ENCODE measurements at places on chromosomes 3 and 15. TPM values are rescaled to one million over a fixed set of nuclear protein-coding genes. Genes with fewer than 3 reads are reported as not detected.

The IL17RC gene
- 0.42 TPM for total RNA-seq

DNA sequence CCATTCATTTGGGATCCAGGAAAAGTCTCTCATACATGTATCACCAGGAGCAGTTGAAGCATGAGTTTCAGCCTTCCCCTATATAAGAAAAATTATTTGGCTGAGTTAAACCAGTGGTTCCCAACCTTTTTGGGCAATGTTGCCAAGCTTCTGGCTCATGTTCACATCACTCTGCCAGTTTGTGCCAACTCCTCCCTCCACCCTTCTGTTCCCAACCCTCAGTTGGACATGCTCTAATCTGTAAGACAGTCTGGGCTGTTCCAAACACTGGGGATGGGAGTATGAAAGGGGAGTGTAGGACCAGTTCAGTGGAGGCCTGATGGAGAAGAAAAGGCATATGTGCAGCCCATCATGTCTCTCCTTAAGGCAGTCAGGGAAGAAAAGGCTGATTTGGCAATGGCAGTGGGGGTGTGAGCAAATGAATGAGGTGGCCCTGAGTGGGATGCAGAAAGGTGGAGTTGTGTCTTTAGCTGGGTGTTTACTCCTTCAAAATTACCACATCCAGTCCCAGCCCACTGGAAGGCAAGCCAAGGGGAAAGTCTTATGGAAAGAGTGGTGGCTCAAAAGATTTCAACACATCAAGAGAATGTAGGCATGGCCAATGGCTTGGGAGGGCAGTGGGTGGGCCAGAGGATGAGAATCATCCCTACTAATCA lies 32.0 kb upstream of the PRICKLE2 start:
- no peak for DNase-seq

- no peak for DNase-seq
Observed at GRCh38 chr15:63986751-63987341, 59.4 kb downstream of the DAPK2 start.

The IGSF10 gene
- not detected for total RNA-seq

GRCh38 chr3:170278627-170279026 lies 56.4 kb downstream of the PRKCI start:
- no peak for DNase-seq

DNA sequence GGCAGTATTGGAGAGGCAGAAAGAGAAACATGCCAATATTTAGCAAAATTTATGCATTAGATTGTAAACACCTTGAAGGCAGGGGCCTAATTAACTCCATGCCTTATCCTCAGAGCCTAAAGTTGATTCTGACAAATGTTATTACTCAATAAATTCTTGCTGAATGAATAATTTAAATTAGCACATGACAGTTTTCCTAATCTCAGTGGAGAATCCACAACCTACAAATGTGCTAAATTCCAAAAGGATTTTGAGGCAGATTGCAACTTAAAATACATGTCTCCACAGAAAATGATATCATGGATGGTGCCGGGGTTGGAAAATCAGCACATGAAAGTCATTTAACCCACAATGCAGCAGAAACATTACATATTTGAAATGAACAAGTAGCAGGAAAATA lies 41.1 kb upstream of the NANOGP8 start:
- DNase-seq, result no peak

DNA sequence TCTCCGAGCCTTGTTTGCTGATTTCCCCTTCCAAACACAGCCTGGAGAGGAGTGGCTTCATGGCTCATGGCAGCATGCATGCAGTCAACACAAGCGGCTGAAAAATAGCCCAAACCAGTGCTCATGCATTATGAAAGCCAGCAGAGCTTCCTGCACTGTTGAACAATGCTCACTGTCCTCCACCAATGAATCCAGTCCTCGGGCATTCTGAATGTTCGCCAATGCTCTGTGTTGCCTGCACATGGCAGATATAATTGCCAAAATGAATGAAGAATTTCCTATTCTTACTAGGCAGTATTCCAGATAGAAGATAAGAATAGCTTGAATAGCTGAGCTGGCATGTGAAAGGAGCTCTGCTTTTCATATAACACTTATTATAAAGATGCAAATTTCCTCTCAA lies 252.7 kb downstream of the ROBO1 start:
- DNase-seq, result no peak

The IL5RA gene
- not detected for total RNA-seq

DNA sequence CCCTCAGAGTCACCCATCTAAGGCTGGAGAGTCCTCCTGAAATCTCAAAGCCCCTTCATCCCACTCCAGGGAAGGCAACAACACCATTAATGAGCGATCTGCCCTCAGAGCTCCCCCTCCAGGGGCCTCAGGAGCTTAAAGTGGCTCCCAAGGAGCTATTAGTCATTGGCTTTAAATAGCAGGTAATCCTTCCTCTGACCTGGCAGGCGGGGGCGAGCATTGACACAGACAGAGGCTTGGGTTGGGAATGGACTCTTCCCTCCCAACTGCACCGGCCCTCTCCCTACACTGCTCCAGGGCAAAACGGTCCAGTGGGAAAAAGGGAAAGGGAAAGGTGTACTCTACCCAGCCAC lies 1.4 kb downstream of the MFGE8 start:
- DNase-seq, result no peak

GRCh38 chr3:46856576-46857471 lies 6.4 kb downstream of the MYL3 start:
- no peak for DNase-seq

GRCh38 chr3:191051037-191051436 lies 148.0 kb upstream of the OSTN start:
- DNase-seq, result no peak

The HRG gene
- total RNA-seq, result not detected

GRCh38 chr3:74121761-74122160 lies 492.7 kb downstream of the CNTN3 start:
- no peak for DNase-seq

DNA sequence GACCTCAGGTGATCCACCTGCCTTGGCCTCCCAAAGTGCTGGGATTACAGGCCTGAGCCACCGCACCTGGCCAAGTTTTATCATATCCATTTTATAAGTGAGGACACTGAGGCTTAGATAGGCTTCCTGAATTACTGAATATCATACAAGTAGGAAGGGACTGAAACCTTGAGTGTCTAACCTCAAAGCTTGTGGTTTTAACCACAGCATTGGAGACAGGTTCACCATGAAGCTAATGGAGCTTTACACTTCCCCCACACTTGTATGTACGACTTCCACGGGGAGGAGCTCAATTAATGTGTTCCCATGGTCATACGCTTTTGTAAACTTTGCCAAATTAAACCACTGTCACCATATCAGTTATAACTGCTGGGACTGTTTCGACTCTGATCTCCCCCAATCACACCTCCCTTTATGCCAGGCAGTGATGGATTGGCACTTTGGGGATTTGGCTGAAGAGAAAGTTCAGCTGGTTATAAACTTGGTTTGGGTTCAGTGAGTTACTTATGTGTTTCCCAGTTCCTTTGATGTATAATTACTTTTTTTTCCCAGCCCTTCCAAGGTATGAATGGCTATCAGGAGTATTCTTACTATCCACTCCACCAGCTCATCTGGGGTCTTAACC lies 38.4 kb upstream of the MEIS2 start:
- DNase-seq, result no peak

- peak; percentile 77 for DNase-seq
Observed at GRCh38 chr3:138114988-138115971, at the start of gene DZIP1L. Gene DZIP1L (minus strand): TSS chr3:138115608. CDS start chr3:138103971, 11,637 bp downstream.

- peak; percentile 22 for DNase-seq
Observed at GRCh38 chr3:125478326-125478725, 41.7 kb downstream of the SNX4 start.

The EBLN2 gene
- total RNA-seq, result 7.8 TPM

- no peak for DNase-seq
Observed at GRCh38 chr3:141439589-141439988, 47.2 kb upstream of the RASA2 start.

- no peak for DNase-seq
Observed at GRCh38 chr15:90907838-90908507, 4.9 kb downstream of the MAN2A2 start.

GRCh38 chr3:71784201-71784913 lies 591 bp downstream of the PROK2 start:
- DNase-seq, result no peak

GRCh38 chr3:109224333-109224732 lies 87.8 kb downstream of the C3orf85 start:
- peak; percentile 55 for DNase-seq

DNA sequence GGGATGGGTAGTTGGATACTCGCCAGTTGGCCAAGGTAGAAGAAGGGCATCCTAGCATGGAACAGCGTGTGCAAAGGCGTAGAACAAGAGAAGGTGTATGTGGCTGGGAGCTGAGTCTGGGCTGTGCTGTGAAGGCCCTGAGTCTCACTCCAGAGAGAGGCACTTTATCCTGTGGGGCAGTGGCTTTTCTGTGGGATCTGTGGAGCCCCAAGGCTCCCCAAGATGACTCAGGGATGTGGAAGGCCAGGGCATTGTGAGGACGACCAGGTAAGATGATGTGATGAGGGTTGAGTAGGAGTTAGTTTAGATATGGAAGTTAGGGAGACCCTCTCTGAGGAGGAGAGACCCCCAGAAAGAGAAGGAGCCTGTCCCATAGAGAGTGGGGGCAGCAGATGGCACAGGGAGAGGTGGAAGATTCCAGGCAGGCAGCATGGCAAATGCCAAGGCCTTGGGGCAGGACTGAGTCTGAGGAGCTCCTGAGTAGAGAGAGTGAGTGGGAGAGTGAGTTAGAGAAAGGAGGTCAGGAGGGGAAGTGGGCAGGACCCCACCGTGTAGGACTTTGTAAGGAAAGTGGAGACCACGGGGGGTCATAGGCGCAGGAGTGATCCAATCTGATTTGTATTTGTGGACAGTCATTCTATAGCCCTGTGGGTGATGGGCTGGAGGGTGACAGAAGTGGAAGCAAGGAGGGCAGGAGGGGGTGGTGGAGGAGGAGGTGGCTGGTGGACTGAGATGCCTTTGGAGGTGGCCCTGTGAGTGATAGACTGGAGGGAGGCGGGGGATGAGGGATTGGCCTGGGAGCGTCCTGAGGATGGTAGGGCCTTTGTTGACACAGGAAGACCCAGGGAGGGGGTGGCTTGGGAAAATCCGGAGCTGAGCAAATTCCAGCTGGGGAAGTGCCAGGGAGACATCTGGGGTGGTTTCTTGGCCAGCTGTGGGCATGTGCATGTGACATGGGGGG lies 50.3 kb downstream of the FBLN2 start:
- no peak for DNase-seq

- no peak for DNase-seq
Observed at GRCh38 chr3:12759097-12759679, at the start of gene TMEM40. Gene TMEM40 (minus strand): TSS chr3:12759259. CDS start chr3:12749832, 9,427 bp downstream.

- DNase-seq, result no peak
Observed at GRCh38 chr3:145219355-145220235, 941.4 kb downstream of the PLOD2 start.

- no peak for DNase-seq
Observed at GRCh38 chr3:18190646-18191045, 234.5 kb downstream of the SATB1 start.

The WDR93 gene
- not detected for total RNA-seq

- peak; percentile 81 for DNase-seq
Observed at GRCh38 chr3:45688194-45688881, 858 bp upstream of the SACM1L start.

DNA sequence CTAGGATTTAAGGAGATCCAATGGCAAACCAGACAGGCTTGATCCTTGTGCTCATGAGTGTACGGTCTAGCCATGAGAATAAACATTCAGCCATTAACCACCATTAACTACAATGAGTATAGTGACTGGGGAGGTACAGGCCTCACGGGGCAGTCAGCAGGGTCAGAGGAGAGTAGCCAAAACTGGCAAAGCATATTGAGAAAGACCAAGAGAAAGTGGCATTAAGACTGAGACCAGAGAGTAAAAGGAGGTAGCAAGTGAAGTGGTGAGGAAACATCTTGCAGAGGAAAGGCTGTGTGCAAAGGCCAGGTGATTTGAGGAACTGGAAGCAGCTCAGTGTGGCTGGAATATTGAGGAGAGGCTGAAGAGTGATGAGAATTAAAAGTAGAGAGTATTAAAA lies 407.2 kb upstream of the LMCD1 start:
- DNase-seq, result no peak

GRCh38 chr15:74906067-74906449 lies 593 bp downstream of the FAM219B start:
- DNase-seq, result no peak

DNA sequence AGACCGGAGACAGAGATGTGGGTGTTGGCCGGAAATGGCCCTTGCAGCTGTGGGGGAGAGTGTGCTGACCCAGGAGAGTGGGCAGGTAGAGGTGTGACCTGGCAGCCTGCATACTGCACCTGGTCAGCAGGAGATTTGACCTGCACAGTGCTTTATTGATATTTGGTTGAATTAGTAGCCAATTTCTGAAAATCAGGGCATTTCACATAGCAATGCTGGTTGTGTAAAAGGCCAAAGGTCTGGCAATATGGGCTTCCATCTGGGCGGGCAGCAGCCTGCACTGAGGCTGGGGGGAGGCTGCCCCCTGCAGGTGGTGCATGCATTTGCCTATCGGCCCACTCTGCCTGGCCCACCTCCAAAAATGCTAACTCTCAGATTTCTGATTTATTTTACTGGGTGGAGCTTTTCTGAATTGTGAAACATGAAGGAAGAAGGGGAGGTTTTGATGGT lies 9.4 kb upstream of the MGLL start:
- peak; percentile 75 for DNase-seq

The ESYT3 gene
- total RNA-seq, result 0.17 TPM

- DNase-seq, result peak; percentile 82
Observed at GRCh38 chr3:116770815-116771450, 61.4 kb downstream of the TUSC7 start.

GRCh38 chr15:45168751-45169551 lies 18.8 kb downstream of the SHF start:
- DNase-seq, result no peak

- no peak for DNase-seq
Observed at GRCh38 chr15:64909546-64909945, 2.2 kb upstream of the ANKDD1A start.

DNA sequence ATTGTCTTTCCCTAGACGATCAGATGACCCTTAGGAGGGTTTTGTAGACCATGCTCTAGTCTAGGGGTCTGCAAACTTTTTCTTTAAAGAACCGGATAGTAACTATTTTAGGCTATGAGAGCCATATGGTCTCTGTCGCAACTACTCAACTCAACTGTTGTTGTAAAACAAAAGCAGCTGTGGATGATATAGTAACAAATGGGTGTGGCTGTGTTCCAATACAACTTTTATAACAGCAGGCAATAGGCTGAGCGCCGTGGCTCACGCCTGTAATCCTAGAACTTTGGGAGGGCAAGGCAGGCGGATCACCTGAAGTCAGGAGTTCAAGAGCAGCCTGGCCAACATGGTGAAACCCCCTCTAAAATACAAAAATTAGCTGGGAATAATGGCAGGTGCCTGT lies 6.1 kb upstream of the CMTM6 start:
- no peak for DNase-seq
